ENCODE measurements at places on chromosomes 11 and 22. TPM values are rescaled to one million over a fixed set of nuclear protein-coding genes. Genes with fewer than 3 reads are reported as not detected.

GRCh38 chr11:112334381-112334780 is 73.7 kb upstream of the PLET1 start:
- no peak for DNase-seq

- no peak for DNase-seq
Observed at GRCh38 chr22:33958741-33959140, 38.5 kb upstream of the LARGE1 start.

Gene OR4D5
- total RNA-seq: not detected

- DNase-seq: no peak
Observed at GRCh38 chr11:640021-640706, 3.1 kb downstream of the DRD4 start.

DNA sequence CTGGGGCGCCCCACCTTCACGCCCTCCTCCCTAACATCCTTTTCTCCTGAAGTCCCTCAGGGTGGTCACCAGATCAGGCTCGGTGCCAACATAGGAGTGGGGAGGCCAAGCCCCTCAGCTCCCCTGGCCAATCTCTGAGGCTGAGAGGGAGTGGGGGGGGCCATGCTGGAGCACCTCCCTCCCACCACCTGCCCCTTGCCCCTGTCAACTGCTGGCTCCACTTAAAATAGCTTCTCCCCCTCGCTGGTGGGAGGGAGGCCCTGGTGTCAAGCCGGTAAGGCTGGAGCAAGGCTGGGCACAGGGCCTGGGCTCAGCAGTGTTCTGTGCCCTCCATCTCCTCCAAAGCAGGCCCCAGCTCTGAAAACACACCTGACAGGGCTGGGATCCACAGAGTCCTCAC is 4.9 kb downstream of the PLXNB2 start:
- DNase-seq: no peak

GRCh38 chr11:85652786-85653447 is 5.2 kb downstream of the TMEM126A start:
- no peak for DNase-seq

Gene PELI3
- 16.2 TPM for total RNA-seq

DNA sequence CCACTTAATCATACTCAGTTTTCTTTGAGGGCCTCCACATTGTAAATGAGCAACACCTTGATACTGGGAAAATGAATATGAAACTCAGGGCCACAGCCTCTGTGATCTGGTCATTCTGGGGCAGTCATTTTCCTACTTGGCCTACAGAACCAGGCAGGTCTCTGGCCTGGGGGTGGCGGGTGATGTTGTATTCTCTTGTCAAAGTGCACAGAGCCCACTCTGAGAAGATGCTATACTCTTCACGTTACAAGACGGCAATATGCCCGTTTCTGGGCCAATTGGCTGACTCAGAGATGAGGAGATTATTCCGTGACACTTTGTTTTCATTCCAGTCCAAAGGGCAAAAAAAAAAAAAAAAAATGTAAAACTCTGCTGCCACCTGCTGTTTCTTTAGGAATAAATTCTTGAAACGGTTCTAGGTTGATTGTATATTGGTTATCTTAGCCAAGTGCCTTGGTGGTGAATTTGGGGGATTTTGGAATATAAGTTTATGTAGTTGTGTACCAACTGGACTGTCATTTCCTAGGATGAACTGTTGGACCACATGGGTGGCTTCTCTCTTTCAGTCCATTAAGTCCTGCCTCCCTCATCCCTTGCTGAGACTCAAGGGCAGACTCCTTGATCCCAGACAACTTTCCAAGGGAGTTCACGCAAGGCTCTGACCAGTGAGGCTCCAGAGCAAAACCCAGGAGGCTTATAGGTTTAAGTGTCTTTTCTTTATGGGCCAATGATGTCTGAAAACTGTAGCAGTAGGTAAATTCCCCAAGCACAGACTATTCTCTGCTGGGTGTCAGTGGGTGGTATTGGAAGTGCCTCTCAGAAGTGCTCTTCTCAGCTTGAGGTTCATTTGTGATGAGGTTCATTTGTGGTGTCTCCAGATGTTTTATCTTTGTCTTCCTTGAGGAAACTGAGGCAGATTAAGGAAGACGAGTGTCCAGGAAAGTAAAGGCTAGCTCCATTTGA is 18.2 kb downstream of the ADM start:
- DNase-seq: peak; percentile 85

- DNase-seq: no peak
Observed at GRCh38 chr22:17675584-17675983, 37.0 kb downstream of the BCL2L13 start.

- no peak for DNase-seq
Observed at GRCh38 chr11:85740481-85741400, 54.7 kb upstream of the CCDC89 start.
